ENCODE measurements at places on chromosomes 11 and 22.

GRCh38 chr22:26952451-26953011 lies 295.1 kb downstream of the MIAT start:
- no peak for DNase-seq

DNA sequence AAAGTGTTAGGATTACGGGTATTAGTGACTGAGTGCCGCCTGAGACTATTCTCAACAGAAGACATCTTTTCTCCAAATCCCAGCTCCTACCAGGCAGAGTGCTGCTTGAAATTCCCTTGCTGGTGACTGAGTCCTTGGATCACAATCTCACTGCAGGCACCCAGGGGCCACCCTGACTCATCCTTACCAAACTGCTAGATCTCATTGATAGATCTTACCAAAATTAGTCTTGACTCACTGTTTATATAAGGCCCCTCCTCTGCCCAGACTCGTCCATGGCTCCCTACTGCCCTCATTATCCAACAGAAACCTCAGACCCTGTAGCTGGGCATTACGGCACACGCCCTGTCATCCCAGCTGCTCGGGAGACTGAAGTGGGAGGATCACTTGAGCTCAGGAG lies 14.7 kb downstream of the TBC1D10A start:
- DNase-seq, result no peak

- no peak for DNase-seq
Measured at GRCh38 chr22:41892721-41893120, 22.2 kb downstream of the SHISA8 start.

DNA sequence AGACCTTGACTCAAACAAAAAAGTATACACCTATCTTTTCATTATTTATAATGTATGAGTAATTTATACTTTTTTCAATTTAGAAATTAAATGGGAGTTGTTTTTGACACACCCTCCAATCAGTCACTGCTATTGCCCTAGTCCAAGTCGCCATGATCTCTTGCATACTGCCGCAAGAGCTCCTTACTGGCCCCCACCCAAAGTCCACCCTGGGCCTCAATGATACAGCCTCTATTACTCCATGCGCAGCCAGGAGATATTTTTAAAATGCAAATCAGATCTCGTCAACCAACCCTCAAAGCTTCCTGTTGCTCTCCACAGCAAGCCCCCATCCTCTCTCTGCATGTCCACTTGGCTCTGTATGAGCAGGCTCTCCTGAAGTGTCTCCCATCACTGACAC lies 12.8 kb upstream of the LMO1 start:
- no peak for DNase-seq

DNA sequence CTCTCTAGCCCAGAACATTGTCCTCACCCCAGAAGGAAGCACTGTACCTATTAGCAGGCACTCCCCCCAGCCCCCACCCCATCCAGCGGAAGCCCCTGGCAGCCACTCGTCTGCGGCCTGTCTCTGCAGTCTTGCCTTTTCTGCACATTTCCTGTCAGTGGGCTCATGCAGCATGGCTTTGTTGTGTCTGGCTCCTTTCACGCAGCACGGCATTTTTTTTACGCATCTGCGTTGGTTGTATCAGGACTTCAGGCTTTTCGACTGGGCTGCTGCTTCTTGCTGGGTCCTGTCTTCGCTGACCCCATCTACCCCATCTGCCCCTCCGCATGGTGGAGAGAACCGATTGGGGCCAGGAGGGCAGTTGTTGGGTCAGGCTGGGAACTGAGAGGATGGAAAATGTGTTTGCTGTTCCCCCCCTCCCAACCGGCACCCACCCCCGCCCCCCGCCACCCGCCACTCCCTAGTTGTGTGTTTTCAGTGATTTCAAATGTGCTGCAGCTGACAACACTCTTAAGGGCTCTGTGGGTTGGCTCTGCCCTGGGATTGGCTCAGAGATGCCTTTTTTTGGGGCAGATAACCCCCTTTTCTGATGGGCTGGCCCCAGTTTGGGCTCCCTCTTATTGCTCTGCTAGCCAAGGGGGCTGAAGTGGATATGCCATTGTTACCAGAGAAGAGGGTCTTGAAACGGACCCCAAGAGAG lies 110.0 kb downstream of the KIAA1671 start:
- no peak for DNase-seq

- no peak for DNase-seq
Measured at GRCh38 chr22:39662686-39663052, 92.1 kb downstream of the CACNA1I start.

GRCh38 chr11:61688365-61689163 lies 8.4 kb downstream of the DAGLA start:
- DNase-seq, result no peak

DNA sequence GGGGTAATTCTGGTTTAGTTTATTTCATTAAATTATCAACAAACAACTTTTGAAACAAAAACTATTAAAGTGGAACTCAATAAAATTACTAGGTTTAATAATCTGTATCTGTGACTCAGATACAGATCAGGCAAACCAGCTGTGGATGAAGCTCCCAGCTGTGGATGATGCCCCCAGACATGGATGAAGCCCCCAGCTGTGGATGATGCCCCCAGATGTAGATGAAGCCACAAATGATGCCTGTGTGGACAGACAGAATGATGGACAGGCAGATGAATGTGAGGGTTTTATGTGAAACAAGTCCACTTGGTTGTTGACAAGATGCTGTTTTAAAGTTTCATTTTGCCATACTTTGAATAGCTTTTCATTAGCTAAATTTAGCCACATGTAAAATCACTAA lies 5.8 kb upstream of the ZNF74 start:
- DNase-seq, result no peak

DNA sequence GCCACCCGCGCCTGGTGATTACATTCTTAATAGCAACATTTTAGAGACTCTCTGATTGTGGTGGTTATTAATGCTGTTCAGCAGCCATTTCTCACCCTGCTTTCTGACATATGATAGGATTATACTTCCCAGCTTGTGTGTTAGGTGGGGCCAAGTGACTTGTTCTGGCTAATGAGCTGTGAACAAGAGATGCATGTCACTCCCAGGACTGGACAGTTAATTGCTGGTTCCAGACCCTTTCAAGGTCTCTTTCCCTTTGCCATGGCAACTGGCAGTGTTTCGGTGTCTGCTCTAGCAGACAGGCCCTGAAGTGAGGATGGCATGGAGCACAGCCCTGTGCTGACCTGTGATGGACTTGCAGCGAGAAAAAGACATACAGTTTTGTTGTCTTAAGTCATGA lies 8.9 kb upstream of the PTPRJ start:
- no peak for DNase-seq

- no peak for DNase-seq
Measured at GRCh38 chr11:57641011-57641807, 8.5 kb downstream of the YPEL4 start.

GRCh38 chr11:3127706-3128355 lies 37.3 kb downstream of the OSBPL5 start:
- no peak for DNase-seq

- DNase-seq, result no peak
Measured at GRCh38 chr11:9462172-9462799, 1.5 kb downstream of the ZNF143 start.

DNA sequence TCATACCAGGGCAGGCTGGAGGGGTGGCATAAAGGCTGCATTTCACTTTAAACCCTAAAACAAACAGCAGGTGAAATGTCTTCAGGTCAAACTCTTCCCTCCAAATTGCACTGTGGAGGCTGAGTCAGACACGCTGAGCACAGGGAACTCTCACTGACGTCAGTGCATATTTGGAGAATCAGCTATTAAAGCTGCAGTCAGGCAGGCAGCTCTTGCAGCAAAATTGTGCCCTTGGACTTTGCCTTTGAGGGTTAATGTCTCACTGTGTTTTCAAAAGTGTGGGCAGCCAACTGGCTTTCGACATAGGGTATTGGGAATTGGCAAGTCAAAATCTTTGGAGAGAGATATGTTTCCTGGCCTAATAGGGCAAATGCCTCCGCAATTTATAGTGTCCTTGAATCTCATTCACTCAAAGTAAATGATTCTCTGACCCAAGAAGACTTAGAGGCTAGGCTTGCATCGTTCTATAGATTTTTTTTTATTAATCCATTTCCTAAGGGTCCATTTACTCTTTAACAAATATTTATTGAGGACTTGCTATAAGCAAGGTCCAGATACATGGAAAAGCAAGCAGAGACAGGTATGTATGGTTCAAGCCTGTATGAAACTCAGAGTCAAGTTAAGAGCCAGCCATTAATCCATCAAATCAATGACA lies 27.7 kb upstream of the SMCO4 start:
- no peak for DNase-seq

DNA sequence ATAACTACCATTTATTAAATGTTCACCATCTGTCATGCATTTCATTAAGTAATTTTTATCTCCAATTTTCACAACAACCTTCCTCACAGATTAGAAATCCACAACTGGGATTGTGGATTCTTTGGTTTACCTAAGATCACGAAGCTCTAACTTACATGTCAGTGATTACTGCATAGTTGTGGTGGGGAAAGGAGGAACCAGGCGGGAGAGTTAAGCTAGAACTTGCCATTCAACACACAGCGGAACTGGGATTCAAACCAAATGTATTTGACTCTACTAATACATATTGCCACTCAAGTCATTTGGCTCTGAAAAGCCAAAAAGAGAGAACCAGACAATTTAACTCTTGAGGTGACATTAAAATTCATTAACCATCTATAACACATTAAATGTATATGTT lies 10.4 kb upstream of the LAYN start:
- DNase-seq, result no peak

DNA sequence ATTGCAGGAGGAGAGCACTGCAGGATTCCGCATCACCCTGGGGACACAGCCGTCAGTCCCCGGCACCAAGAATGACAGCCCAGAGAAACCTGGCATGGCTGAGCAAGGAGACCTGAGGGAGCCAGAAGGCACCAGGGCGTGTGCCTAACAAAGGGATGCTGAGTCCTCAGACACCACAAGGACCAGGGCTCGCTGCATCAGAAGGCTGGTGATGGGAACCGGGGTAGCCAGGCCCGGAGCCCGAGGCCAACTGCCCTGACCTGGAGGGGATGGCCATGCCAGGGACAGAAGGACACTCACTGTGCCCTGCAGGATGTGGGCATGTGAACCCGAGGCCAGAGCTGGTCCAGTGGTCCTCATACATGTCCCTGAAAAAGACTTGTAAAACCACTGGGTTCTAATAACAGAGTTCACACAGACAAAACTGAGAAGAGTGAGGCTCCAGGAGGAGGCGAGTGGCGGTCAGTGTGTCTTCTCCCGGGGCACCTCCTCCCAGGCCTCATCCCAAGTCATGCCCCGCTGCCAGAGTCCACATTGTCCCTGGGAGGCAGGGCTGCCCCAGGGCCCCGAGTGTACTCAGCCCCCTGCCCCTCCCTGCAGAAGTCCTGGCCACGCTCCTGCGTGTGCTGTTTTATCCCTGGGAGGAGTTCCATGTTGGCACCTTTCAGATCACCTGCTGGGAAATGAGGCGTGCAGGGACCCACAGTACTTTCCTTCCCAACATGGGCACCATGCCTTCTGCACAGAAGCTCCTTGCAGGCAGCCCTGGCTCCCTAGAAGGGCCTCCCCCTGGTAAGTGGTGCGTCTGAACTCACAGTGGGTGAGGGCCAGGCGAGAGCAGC lies 42.5 kb downstream of the TBX1 start:
- DNase-seq, result no peak

DNA sequence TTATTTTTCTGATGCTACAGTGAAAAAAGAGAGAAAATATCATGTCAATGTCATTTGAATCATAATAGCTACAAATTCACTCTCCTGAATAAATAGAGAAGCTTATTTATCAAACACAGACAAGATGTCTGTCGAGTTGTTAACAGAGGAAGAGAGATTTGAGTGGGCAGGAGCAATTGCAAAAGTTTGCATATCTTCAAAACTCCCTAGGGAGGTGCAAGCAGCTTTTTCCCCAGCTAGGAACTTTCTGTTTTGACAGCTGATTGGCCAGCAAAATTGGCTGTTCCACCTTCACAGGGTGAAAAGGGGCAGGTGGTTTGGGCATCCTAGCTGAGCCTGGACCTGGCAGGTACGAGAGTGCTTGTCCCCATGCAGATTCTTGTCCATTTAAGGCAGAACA lies 98.2 kb downstream of the NTM start:
- no peak for DNase-seq

GRCh38 chr11:62020661-62021060 lies 53.2 kb upstream of the FTH1 start:
- DNase-seq, result no peak

- no peak for DNase-seq
Measured at GRCh38 chr11:133816146-133816870, 29.0 kb downstream of the SPATA19 start.

- DNase-seq, result no peak
Measured at GRCh38 chr11:130478881-130479280, 30.4 kb downstream of the ADAMTS15 start.

DNA sequence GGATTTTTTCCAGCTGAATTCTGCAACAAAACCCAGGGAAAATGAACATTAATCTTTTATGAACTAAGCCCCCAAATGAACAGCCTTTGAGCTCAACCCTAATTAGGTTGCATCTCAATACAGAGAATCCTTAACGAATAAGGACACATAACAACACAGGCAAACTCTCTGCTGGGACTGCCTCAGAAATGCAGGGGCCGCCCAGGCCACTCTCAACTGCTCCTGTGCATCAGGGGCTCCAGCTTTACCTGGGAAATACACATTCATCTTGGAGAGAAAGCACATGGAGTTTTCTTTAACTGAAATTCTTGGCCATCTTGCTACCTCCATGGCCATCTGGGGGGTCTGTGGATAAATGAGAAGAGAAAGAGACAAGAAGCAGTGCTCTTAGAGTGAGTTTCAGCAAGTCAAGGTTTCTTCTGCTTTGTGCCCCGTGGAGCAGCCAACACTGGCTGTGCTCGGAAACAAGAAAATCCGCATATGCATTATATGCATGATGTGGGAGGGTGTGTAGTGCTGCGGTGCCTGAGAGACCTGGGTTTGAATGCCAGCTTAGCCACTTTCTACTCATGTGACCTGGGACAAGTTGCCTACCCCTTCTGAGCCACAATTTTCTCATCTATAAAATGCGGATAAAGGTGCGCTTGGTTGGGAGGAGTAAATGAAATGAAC lies 81.9 kb upstream of the RCN1 start:
- DNase-seq, result no peak

GRCh38 chr22:19048531-19048930 lies 73.7 kb downstream of the DGCR2 start:
- no peak for DNase-seq

DNA sequence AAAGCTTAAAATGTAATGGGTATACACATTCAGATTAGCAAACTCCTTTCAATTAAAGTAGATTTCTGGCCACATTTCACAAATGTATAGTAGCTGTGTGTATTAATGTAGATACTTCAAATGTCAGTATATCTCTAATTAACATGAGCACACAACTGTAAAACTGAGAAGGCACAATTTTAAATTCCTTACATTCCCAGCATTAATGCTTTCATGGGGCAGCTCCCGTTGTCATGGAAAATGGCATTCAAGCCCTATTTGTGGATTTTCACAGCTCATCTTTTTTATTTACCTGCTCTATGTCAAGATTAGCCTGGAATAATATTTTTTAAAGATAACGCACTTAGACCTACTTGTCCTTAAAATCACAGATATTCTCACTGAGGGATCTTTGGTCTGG lies 113.6 kb upstream of the SOX6 start:
- no peak for DNase-seq

DNA sequence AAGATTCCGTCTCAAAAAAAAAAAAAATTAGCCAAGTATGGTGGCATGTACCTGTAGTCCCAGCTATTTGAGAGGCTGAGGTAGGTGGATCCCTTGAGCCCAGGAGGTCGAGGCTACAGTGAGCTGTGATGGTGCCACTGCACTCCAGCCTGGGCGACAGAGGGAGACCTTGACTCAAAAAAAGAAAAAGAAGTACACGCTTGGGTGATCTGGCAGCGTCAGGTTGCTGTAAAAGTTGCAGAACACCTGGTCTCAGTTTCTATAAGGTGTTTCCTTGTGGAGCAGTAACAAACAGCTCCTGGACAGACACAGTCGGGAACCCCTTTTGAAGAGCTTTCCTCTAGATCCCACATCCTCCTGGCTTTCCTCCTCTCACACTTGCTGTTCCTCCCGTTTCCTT lies 45.8 kb downstream of the SCGB1A1 start:
- DNase-seq, result no peak
